Coronary artery (tissue), 2 donors: ENCODE measurements at places on chromosomes 12 and 14.

GRCh38 chr12:57810450-57810849, 8.1 kb downstream of the AVIL start:
- no peak for DNase-seq

DNA sequence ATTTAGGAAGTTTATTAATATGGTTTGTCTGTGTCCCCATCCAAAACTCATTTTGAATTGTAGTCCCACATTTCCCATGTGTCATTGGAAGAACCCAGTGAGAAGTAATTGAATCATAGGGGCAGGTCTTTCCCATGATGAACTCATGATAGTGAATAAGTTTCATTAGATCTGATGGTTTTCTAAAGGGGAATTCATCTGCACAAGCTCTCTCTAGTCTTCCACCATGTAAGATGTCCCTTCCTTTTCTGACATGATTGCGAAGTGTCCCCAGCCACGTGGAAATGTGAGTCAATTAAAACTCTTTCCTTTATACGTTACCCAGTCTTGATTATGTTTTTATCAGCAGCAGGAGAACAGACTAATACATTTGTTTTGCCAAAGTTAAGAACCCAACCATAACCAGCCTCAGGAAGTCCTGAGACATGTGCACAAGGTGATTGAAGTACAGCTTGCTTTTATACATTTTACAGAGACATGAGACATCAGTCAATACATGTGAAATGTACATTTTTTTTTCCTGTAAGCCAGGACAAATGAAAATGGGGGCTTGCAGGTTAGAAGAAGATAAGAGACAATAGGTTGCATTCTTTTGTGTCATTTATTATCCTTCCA, 1136.7 kb downstream of the TMEM121 start:
- no peak for DNase-seq

DNA sequence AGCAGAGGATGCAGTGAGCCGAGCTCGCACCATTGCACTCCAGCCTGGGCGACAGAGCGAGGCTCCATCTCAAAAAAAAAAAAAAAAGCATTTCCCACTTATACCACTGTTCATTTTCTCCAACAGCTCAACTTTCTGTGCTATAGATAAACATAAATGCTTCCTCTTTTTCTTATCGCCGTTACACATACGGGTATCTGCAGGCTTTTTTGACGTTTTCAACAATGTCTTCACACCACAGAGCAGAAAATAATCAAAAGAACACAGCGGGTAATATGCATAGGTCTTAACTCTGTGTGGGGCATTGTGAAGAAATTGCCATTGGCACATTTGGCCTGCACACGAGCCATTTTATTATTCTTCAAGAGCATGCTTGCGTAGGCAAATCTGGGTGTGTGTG, 86.4 kb downstream of the CAPZA3 start:
- DNase-seq = no peak

- DNase-seq = no peak
Measured at GRCh38 chr14:23544511-23545447, 6.8 kb downstream of the ZFHX2 start.

- DNase-seq = peak; percentile 65
Measured at GRCh38 chr14:94366146-94366915, 22.1 kb downstream of the SERPINA1 start.

- DNase-seq = no peak
Measured at GRCh38 chr14:68694516-68695235, 98.2 kb downstream of the ZFP36L1 start.

- no peak for DNase-seq
Measured at GRCh38 chr12:92871116-92871515, 58.0 kb downstream of the EEA1 start.

GRCh38 chr14:96184737-96185136, 19.9 kb upstream of the BDKRB2 start:
- DNase-seq = no peak

DNA sequence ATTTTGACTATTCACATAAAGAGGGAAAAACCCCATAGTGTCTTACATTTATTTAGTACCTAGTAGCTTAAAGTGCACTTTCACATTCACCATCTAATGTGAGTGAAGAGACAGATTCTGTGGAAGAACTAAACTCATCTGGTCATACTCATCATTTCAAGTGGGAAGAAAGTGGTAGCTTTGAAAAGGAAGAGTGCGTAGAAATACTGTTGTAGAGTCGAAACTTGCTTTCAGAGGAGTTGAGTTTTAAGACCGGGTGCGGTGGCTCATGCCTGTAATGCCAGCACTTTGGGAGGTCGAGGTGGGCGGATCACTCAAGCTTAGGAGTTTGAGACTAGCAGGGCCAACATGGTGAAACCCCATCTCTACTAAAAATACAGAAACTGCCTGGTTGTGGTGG, 222.2 kb downstream of the ERC1 start:
- DNase-seq = no peak

DNA sequence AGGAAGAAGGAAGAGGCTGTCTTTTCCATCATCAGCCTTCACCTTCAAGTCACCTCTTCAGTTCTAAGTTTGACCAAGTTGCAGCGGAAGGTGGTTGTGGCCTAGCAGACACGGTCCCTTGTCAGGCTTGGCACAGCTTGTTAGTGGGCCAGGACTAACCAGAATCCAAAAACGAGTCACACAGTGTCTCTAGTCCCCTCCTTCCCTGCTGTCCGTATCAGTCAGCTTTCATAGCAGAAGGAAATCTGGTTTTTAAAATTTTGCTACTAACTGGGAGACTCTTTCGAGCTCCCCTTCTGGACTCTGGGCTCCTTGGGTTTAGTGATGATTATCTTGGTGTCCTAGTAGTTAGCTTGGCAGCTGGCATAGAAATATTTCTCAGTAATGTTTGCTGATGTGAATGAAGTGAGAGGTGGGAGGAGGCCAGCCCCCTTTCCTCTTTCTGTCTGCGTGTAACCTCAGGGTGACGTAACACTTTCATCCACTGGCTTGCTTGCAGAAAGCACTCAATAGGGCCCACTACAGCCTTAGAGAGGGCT, 3.8 kb downstream of the ETV6 start:
- no peak for DNase-seq

GRCh38 chr14:61811882-61812346, 49.7 kb downstream of the SNAPC1 start:
- DNase-seq = no peak

DNA sequence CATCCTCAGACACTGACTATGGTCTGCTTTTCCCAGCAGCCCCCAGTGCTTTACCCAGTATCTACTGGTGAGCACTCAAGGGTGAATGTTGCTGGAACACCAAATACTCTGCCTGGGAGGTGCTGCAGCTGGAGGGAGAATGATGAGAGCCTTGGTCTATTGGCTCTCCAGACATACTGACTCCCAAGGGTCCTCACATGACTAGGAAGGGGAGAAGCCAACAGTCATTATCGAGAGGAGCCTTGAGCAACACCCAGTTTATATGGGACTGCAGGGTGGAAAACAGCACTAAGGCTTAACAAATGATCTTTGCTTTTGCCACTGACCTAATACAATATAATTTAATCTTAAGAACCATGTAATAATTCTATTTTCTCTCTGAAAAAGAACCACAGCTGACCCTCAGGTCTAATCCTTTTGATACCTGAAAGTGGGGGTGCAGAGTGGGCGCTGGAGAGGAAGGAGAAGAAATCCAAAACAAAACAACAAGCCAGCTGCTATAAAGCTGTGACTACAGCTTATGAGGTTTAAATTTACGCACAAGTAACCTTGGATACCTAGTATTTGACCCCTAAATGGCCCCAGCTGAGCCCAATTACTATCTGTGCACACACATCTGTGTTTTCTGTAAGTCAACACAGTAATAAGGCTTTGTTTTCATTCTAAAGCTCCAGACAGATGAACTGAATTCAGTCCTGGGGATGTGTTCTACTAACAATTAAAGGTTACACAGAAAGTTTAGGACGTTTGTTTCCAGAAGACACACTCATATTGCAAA, 107.8 kb upstream of the GRIP1 start:
- no peak for DNase-seq

DNA sequence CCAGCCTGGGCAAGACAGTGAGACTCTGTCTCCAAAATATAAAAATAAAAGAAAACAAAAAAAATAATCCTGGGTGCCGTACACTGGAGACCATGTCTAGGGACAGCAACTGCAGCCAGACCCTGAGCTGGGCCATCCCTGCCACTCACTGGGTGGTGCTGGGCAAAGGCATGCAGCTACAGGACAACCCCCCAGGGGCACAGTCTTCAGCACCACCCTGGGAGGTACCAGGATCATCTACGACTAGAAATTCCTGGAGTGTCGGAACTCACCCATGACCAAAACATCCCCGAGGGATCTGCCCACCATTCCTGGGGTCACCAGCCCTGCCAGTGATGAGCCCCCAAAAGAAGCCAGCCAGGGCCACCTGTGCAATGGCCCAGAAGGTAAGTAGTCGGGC, 35.7 kb upstream of the SUPT16H start:
- DNase-seq = no peak

- no peak for DNase-seq
Measured at GRCh38 chr14:92516966-92517506, 3.5 kb downstream of the RIN3 start.

GRCh38 chr12:1287446-1287975, 296.5 kb downstream of the ERC1 start:
- no peak for DNase-seq
